ENCODE measurements at places on chromosomes 2 and 18.
A peak's percentile ranks its signal among the peaks of the same experiment; 100 is the strongest.

GRCh38 chr18:8668381-8668780, 37.0 kb upstream of the MTCL1 start:
- DNase-seq = no peak

GRCh38 chr2:189502714-189503113, 61.4 kb downstream of the WDR75 start:
- no peak for DNase-seq

GRCh38 chr2:140882671-140883620, 1247.9 kb downstream of the LRP1B start:
- no peak for DNase-seq

- DNase-seq = no peak
Measured at GRCh38 chr18:59540780-59541179, 156.4 kb downstream of the CCBE1 start.

- no peak for DNase-seq
Measured at GRCh38 chr18:3599195-3599594, 149.2 kb downstream of the TGIF1 start.

DNA sequence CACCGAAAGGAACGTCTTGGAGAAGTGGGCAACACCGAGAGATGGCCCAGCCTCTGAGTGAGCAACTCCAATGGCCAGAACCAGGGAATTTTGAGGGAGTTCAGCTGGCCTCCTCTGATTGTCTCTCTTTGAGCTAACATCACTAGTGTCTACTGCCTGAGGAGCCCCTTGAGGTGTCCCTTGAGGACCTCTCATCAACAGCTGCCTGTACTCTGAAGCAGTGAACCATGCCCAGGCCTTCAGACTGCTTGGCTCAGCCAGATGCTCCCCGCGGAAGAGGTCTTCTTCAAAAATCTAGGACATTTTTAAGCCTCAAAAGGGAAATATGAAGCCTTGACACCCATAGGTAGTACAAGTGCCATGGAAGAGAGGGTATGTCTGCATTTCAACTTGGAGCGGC, 430.4 kb downstream of the TXNL1 start:
- no peak for DNase-seq

GRCh38 chr2:82494739-82495138, 1964.3 kb downstream of the SUCLG1 start:
- no peak for DNase-seq

DNA sequence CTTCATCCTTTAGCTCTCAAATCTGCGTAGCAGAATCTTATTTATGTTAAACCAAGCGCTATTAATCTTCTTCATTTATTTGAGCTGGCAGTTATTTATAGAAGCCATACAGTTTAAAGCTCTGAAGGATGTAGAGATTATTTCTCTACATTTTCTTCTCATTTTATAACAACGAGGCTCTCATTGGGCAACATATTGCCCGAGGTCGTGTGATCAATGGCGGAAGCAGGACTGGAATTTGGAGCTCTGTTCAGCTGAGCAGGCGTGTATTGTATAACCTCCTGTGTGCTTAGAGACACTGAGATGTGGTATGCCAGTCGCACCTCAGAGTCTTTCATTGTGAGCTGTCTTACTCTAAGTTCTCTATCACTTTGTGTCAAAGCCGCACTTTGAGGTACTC, 17.5 kb upstream of the DRC1 start:
- DNase-seq = no peak

GRCh38 chr2:230895536-230896345, 29.3 kb downstream of the GPR55 start:
- no peak for DNase-seq

DNA sequence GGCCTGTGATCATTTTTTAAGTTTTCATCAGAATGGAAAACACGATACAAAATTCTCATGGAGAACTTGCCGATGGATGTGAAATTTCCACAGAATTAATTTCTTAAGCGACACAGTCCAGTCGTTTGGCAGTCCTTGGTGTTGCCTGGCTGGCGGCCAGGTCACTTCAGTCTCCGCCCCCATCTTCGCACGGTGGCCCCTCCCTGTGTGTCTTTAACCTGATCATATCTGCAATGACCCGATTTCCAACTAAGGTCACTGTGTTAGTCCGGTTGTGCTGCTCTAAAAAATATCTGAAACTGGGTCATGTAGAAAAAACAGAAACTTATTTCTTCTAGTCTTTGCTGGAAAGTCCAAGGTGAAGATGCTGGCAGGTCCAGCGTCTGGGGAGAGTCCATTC, 44.5 kb upstream of the COPS8 start:
- DNase-seq = no peak

GRCh38 chr2:62536873-62537547, 31.0 kb upstream of the TMEM17 start:
- no peak for DNase-seq

GRCh38 chr2:54845514-54845913, 122.1 kb downstream of the EML6 start:
- DNase-seq = no peak

DNA sequence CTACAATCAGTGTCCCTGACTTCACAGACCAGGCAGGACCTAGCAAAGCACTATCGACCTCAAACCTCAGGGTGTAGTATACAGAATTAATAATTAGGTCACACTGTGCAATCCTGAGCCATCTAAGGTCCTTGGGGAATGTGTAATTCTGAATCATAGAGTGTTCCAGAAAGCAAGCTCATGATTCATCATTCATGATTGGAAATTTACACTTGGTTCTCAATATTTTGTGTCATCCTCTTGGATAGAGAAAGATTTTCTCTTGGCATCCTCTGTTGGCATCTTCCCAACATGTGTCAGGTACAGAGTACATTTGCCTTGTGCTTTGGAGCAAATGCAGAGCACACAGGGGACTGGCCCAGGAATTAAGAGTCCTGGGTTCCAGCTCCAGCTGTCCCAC, 245.0 kb upstream of the NT5C1B start:
- DNase-seq = no peak

- DNase-seq = no peak
Measured at GRCh38 chr2:176544991-176545956, 276.0 kb downstream of the MTX2 start.

- no peak for DNase-seq
Measured at GRCh38 chr2:232713505-232713904, 16.4 kb downstream of the GIGYF2 start.

GRCh38 chr2:168571061-168571460, 115.0 kb downstream of the CERS6 start:
- no peak for DNase-seq

GRCh38 chr18:45657357-45658335, 42.4 kb downstream of the SLC14A2 start:
- DNase-seq = no peak

DNA sequence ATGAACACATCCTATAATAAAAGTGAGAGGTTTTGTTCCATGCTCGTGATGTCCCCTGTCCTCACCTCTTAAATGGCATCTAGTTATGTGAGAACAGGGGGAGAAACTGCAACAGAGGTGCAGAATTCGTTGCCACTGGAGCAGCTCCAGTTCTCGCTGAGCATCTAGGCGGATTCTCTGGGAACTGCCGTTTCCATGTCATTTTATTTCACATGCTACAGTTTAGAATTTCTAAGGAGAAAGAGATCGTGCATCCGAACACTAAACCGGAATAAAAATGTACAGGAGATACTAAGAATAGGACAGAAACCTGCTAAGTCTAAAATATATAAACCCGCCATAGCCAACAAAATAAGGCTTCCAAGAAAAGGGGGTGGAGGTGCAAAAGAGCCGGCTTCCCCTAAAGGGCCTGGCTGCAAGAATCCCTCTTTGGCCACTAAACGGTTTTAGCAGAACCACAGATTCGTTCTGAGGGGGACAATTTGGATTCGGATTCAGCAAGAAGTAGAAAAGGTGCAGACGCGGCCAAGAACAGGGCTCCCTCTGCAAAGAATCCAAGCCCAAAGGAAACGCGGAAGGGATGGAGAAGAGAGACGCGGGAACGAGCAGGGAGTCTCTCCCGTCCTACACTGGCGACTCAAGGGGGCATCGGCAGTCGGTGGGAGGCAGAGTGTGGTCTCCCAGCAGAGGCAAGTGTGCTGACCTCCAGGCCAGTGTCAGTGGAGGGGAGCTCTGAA, 1.3 kb downstream of the TMEM163 start:
- no peak for DNase-seq

GRCh38 chr2:209917154-209917771, 85.2 kb upstream of the RPE start:
- DNase-seq = no peak

DNA sequence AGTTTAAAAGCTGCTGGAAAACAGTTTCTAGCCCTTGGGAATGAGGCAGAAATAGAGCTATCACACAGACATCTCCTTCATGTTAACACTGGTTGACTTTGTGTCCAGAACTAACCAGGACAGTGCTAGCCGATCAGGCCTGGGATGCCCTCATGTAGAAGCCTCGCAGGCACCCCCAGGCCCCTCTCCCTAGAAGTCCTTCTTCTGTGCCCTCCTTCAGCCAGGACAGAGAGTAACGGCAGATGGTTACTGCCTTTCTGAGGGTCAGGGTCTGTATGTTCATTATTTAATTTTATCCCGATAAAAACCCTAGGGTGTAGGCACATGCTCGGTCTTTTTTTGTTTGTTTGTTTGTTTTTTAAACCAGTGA, 10.7 kb upstream of the RPL31 start:
- DNase-seq = no peak

DNA sequence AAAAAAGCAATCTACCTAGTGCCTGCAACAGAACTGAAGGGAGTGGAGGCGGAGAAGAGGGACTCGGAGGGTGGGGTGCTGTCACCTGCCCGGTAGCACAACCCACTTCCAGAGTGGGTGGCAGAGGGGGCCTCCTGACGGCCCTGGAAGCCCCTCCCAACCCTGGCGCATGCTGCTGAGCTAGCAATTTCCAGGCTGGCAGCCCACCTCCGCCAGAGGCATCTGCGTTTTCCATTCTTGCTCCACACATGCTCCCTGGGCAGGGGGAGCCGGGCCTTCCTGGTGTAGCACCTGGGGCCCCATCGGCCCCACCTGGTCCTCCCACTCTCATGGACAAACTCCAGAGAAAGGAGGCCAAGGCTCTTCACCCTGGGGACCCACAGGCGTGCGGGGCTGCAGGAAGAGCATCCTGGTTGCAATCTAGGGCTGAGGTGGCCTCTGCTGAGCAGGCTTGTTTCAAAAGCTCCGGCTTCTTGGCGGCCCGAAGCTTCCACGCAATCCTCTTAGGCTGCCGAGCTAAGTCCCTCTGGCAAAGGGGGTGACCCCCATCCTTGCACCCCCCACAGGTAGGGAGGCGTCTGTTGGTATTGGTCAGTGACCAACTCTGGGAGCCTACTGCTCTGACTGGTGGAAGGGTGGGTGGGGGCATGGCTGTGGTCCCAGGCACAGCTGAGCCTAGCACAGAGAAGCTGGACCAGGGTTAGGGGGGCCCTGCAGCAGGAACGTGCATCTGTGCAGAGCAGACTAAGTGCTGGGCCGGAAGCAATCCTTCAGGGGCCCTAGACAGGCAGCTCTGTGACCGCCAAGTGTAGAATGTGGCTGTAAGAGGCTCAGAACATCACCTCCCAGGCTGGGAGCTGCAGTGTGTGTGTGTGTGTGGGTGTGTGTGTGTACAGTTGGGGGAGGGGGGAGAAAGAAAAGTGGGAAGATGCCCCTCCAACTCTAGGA, 2.6 kb downstream of the HS6ST1 start:
- DNase-seq = no peak

DNA sequence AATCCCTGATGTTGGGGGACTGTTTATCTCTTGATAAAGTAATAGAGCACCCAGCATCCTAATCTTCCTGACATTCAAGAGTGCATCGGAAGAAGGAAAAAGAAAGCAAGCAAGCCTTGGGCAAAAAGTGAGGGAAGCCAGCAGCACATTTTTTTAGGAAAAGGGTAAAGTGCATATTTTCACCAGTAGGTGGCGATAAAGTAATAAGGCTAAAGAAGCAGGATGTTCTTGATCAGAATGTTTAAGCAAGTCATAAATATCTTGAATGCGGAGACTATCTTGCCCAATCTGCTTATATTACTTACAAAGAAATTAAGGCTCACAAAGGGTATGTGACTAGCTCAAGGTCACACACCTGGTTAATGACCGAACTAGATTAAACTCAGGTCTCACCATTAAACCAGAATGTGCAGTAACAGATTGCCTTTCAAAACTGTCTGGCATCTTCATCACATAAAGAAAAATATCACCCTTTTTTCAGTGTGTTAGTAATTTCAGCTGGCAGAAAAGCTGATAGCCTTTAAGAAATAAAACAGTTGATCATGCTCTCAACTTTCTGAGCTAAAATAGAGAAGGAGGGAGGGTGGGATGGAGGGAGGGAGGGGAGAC, 83.8 kb downstream of the VIT start:
- peak; percentile 43 for DNase-seq

DNA sequence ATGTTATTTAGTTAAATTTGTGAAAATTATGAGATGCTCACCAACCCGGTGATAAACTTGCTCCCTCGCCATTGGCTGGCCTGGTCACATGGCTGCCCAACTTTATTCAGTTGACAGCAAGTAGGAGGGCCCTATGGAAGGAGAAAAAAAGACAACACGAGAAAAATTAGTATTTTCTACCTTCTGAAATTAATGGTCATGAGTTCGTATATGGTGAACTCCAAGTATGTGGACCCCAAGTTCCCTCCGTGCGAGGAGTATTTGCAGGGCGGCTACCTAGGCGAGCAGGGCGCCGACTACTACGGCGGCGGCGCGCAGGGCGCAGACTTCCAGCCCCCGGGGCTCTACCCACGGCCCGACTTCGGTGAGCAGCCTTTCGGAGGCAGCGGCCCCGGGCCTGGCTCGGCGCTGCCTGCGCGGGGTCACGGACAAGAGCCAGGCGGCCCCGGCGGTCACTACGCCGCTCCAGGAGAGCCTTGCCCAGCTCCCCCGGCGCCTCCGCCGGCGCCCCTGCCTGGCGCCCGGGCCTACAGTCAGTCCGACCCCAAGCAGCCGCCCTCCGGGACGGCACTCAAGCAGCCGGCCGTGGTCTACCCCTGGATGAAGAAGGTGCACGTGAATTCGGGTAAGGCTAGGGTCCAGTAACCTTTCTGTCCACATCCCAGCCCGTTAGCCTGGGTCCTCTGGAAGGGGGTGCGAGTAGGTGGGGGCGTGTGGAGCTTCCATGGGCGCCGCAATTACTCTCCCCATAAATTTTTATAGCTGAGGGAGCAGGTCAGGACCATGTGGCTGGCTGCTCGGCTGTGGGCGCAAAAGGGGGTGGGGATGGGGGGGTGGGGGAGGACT, at the start of gene HOXD4:
TSS of gene HOXD4 (plus strand) at position 109 of the 846 bp plus-strand sequence. CDS start at position 193, 84 bp downstream.
- DNase-seq = no peak

GRCh38 chr18:27214831-27215230, 29.7 kb upstream of the CHST9 start:
- no peak for DNase-seq

DNA sequence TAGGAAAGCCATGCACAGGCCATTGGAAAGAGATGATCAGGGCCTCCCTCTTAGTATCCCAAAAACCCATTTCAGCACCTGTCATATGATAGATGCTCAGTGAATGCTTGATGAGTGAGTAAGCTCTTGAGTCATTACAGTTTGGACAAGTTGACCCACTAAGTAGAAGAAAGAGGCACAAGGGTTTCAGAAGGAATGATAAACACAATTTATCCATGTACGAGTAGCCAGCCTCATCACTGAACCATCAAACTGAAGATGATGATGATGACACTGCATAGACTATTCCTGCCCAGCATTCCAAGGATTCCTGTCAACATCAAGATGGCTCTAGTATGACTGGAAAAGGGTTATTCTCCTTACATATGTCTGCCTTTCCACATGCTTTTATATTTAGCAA, 596.0 kb downstream of the BCL11A start:
- no peak for DNase-seq

Data from renal cortex interstitium (tissue), 15 donors.